ENCODE measurements at places on chromosomes 3 and 15.

DNA sequence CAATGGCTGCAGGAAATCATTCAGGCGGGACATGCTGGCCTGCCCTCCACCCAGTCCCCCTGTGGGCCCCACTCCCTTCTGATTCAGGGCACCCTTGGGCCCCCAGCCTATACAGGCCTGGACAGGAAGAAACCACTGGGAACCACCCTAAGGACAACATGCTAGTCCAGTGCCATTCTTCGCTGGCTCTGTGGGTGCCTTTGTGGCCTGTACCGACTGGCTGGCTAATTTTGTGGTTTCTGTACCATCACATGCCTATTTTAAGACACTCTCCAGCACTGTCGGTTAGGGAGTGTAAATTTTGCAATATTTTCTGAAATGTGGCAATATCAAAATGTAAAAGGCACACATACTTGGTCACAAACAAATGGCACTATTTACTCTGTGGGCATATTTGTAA is 61.4 kb upstream of the POLG start:
- no peak for DNase-seq

GRCh38 chr3:14253707-14254382 is 75.2 kb downstream of the LSM3 start:
- no peak for DNase-seq

DNA sequence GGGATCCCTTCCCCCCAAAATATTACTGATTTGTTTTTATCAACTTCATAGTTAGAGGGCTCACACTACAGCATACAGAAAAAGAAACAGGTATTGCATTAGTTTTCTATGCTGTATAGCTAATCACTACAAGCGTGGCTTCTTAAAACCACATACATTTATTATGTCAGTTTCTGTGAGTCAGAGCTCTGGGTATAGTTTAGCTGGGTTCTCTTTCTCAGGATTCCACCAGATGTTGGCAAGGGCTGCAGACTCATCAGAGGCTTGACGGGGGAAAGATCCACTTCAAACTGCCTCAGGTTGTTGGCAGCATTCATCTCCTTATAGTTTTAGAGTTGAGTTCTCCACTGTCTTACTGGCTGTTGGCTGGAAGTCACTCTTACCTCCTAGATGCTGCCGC is 328.0 kb downstream of the NLGN1 start:
- no peak for DNase-seq

DNA sequence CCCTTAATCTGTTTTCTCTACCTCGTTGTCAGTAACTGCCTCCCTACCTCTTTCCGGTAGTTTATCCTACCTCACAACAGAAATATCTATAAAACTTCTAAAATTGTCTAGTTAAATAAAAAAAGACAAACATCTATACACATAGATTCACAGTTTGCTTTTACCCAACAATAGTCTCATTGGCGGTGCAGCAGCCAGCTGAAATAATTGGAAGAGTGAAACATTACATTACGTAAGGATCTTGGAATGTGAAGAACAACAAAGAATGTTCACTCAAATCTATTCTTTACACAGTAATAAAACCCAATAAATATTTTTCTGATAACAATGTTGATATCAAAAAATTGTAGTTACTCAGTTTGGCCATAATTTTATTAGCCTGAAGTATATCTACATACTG is 115.5 kb upstream of the ARPP21 start:
- no peak for DNase-seq

DNA sequence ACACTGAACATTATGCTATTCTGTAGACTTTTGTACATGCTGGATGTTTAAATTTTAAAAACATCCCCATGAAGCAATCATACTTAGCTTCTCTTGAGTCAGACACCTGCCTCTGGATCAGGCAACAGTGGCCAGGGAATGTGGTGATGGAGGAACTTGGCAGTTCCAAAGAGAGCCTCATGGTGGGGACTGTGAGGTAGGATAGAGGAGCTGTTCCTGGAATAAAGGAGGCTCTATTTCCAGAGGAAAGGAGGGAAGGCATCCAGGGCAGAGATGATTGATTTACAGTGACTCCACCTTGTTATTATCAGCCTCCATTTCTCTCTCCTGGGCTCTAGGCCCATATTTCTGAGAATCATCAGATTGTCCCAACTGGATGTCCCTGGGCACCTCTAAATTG is 35.0 kb upstream of the ABHD17C start:
- DNase-seq, result peak; percentile 63

- no peak for DNase-seq
These were observed 58.9 kb downstream of the ABCC5 start for GRCh38 chr3:183958775-183959174.

- DNase-seq, result no peak
These were observed 38.3 kb upstream of the ATOSA start for GRCh38 chr15:52717481-52717880.

DNA sequence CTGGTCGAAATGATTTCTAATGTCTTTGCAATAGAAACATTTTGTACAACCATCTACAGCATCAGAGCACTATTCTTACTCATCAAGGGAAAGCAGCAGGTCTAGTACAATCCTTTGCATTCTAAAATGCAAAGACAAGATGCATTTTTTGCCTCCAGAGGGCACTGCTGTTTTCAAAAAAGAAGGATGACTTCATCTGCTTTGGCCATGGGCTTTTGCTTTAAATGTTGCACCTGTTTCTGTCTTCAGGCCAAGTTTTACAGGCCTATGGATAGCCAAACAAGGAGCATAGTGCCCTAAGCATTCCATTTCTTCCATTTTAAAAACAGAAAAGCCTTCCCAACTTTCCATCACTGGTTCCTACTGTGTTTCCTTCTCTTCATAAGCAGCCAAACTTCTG is 3.4 kb downstream of the PARP9 start:
- DNase-seq, result peak; percentile 55

DNA sequence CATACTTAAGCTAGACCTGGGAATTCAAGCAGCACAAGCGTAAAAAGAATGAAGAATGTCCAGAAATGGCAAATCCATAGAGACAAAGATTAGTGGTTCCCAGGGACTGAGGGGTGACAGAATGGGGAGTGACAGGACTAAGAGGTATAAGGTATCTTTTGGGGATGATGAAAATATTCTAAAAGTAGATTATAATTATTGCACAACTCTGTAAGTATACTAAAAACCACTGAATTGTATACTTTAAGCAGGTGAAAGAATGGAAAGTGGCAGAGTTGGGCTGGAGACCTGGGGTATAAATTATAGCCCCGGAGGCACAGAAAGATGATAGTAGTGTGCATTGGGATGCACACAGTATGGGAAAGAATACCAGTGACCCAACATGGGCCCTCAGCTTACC is 5.6 kb downstream of the BRK1 start:
- no peak for DNase-seq

GRCh38 chr15:69958496-69959084 is 139.1 kb downstream of the TLE3 start:
- no peak for DNase-seq

DNA sequence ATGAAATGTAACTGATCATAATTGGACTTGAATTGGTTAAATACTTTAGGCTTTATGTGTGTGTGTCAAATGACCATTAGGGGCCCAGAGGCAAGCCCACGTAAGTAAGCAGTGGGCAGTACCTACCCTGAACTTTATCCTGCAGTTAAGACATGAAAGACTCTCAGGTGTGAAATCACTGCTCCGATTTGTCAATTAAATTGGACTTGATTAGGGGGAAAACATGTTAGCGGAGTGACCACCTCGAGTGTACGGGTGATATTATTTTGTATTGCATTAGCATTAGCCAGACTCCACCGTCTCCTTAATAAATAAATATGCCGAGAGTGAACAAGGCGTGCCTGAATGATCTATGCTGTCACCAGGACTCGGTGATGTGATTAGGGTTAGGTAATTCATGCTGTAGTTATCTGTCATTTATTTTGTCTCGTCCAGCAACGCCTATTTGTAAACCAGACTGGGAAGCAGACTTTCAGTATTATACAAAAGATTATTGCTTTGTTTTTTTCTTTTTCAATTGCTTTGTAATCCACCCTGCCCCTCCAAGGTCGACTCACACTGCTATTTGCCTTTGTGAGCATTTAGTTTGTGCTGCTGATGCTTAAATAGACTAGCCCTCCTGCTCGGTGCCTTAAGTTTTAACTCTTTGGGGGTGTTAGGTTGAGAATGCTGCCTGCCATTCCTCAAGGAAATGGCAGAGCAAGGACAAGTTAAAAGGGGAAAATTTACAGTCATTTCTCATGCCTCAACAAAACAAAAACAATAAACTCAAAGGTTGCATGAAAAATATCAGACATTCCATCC is 1.8 kb downstream of the RBMS3 start:
- no peak for DNase-seq

- DNase-seq, result no peak
These were observed 1.4 kb downstream of the ST6GAL1 start for GRCh38 chr3:186931532-186932280.

DNA sequence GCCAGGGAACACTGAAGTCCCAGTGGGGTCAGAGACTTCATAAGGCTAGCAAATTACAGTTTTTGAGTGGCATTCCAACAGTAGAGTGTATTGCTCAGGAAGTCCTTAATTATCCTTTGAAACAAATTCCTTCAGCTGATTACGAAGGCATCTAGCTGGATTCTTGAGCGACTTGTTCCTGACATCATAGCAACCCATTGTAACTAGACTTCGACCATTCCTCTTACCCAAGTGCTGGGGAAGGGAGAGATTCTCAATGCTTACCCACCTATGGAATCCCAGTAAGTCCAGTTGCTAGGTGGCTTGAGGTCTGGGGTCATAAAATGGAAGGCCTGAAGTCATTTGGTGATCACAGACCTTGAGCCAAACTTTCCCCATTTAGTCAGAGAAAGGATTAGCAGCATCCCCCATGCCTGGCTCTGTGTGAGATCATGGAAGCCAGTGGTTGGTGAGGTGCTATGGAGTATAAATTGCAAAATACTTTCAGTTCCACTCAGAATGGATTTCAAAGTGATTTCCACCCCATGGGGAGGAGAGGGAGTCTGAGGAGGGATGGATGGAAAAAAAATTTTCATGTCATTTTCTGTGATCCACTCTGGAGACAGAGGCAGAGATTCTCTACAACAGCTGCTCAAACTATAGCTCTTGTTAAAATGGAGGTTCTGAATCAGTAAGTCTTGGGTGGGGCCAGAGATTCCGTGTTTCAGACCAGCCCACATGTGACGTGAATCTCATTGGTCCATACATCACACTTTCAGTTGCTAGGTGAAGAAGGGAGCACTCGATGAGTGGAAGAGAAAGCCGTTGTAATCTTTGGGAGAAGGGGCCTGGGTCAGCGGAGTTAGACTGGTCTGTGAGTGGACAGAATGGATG is 45.7 kb downstream of the CD86 start:
- DNase-seq, result peak; percentile 46

DNA sequence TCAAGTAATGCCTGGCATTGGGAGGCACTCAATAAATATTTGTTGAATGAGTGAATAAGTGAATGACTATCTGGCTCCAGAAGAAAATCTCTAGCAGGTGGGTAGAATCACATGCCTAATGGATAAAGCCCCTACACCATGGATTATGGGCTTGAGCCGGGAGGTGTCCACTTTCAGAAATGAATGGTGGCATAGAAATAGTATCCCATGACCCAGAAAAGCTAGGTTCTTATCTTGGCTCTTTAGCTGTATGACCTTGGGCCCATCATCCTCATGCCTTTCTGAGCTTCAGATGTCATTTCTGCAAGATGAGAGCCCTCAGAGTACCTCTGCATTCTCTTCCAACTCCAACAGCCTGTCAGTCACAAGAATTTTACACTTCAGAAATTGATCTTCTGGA is 37.3 kb upstream of the TNIK start:
- DNase-seq, result no peak

- DNase-seq, result no peak
These were observed 21.9 kb downstream of the POLR2M start for GRCh38 chr15:57728436-57728835.

DNA sequence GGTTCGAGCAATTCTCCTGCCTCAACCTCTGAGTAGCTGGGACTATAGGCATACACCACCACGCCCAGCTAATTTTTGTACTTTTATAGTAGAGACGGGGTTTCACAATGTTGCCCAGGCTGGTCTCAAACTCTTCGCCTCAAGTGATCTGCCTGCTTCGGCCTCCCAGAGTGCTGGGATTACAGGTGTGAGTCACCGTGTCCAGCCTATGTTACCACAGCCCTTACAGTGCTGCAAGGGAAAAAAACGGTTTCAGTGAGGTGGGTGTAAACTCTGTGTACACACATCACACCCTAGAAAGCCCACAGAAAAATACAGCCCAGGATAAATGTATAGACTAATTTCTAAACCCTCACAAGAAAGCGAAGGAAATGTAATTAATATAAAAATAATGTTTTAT is 103.5 kb upstream of the AKAP13 start:
- no peak for DNase-seq

DNA sequence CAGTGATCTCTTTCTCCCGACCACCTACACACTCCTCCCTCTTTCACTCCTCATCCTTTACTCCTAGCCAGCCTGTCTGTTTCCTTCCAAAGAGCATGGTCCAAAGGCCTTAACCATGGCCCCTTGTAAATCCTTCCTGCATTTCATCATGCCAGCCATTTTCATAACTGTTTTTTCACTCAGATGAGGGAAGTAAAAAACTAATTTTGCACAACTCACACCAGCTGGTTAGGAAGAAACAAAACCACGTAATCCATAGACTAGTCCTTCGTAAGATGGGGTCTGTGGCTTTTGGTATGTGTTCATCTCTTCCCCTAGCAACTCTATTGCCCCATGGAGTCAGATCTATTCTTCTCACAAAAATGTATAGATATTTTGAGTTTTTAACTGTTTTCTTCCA is 187.8 kb downstream of the SHOX2 start:
- no peak for DNase-seq

DNA sequence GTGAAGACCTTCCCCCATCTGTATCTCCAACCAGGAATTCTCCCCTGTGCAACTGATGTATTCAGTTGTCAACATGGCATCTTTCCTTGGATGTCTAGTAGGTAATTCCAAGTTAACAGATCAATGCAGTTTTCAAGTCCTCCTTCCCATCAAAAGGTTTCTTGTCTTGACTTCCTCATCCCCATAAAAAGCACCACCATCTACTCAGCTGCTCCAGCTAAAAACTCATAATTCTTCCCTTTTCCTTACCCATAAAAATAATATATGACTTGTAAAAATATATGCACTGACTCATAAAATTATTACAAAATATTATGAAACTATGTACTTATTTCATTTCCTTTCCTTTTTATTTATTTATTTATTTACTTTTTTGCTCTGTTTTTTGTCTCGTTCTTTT is 5.0 kb upstream of the CAND2 start:
- DNase-seq, result no peak

DNA sequence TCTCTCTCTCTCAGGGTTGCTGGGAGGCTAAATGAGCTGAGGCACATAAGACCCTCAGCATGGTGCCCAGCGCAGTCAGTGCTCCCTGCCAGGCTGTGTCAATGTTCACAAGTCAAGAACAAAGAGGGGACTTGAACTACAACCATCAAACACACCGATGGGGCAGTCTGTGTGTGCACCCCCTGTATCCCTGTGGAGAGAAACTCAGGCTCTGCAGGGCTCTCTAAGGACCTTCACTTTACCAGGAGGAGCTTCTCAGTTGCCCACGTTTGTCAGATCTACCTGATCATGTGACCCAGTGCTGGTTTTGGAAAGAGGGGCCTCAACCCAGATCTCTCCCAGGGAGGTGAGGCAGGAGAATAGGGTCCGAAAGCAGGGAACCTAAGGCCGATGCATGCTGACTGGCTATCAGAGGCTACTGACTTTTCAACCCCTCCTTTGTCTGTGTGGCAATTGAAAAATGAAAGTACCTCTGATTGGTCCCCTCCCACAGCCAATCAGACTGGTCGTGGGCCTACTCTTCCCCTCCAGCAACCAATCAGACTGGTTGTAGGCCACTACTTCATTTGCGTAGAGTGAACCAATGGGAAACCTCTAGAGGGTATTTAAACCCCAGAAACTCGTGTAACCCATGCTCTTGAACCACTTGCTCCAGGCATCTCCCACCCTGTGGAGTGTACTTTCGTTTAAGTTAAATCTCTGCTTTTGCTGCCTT is 34.0 kb downstream of the RHCG start:
- DNase-seq, result no peak
